Cortex of kidney (tissue), 1 donor: ENCODE measurements at places on chromosomes 1 and 21.

- DNase-seq, result no peak
Observed at GRCh38 chr1:28640766-28641165, 2.1 kb downstream of the TAF12 start.

- no peak for DNase-seq
Observed at GRCh38 chr1:118118873-118119463, 66.1 kb downstream of the SPAG17 start.

DNA sequence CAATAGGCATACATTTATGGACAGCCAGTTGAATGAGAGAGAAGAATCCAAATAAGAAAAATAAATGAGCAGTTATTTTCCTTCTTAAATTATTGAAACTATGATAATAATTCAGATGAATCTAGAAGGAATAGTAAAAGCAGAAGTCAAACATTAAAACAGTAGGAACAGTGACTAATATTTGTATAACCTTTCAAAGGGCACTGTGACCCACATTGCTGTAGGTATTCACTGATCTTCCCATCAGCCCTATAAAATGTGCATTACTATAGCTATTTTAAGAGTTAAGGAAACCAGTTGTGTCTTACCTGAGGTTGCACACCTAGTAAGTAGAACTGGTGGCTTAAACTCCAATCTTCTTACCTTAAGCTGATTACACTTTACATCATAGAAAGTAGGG lies 102.8 kb upstream of the ARTN start:
- DNase-seq, result no peak

DNA sequence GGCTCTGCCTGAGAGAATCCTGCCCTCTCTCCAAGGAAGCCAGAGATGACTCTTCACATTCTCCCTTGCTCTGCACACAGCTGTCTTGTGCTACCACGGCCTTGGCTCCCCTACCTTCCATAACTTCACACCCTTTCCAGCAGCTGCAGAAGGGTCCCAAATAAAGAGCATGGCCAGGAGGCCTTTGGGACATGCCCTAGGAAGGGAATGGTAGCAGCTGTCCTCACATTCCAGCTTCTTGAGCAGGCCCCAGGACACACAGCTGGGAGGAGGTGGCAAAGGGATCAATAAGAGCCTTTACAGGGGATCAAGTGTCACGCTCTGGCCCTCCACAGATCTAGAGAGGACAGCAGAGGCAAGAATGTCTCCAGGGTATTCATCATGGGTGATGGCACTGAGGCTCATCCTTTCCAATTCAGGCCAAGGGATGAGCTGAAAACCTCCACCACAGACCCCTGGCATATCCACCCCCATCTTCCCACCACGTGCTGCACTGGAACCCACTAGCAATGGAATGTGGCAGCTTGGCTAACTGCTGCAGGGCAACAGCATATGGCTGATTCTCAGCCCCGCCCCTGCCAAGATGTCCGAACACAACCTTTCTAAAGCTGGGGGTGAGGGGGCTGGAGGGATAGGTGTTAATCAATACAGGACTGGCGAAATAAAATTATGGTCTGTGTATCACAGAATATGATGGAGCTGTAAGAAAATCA lies 17.8 kb upstream of the RAB29 start:
- DNase-seq, result no peak

- DNase-seq, result no peak
Observed at GRCh38 chr1:231690059-231690458, 63.5 kb downstream of the DISC1 start.

- no peak for DNase-seq
Observed at GRCh38 chr21:39946199-39946598, 79.0 kb downstream of the PCP4 start.

- no peak for DNase-seq
Observed at GRCh38 chr1:11143907-11144306, 44.2 kb upstream of the EXOSC10 start.

GRCh38 chr1:64060611-64061302 lies 142.7 kb upstream of the UBE2U start:
- no peak for DNase-seq

DNA sequence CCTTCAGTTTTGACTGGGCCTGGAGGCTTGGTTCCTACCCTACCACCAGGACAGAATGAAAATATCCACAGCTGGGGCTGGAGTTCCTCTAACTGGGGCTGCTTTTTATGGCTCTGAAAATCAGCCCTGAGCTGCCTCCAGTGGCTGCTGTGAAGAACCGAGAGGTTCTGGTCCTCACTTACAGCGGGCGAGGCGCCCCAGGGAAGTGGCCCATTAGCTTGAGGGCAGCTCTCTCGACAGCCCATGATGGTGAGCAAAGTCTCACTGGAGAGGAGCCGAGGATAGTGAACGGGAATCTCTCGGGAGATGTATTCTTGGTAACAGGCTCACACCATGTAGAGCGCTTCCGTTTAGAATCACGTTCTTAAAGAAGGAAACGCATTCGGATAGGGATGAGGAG lies 459.7 kb downstream of the KIF26B start:
- no peak for DNase-seq

- no peak for DNase-seq
Observed at GRCh38 chr1:22832414-22832786, 121.8 kb downstream of the EPHB2 start.

DNA sequence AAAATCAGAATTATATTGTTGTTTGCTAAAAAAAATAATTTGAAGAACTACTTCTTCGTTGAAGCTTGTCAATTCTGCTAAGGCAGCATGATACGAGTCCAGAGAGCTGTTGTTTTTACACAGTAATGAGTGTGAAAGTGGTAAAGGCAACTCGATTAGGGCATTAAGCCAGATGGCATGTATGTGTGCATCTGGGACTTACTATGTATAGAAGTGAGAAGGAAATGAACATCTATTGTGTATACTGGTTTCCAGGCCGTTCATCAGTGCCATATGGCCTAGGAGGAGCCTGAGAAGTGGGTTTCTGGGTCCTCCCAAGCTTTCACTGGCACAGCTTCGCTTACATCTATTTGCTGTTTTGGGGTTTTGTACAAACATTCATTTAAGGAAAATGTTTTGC lies 5.7 kb downstream of the CTPS1 start:
- DNase-seq, result no peak

DNA sequence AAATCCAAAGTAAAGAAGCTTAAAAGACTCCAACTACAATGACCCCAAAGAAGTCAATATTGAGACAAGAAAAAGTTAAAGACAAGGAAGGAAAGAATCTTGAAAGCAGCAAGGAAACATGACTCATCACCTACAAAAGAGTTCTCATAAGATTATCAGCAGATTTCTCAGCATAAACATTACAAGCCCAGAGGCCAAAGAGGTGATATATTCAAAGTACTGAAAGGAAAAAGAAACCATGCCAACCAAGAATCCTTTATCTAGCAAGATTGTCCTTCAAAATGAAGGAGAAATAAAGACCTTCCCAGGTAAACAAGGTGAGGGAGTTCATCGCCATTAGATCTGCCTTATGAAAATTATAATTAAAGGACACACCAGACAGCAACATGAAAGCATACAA lies 49.8 kb downstream of the CSMD2 start:
- no peak for DNase-seq

GRCh38 chr1:38527373-38527966 lies 332.1 kb downstream of the RRAGC start:
- DNase-seq, result no peak

DNA sequence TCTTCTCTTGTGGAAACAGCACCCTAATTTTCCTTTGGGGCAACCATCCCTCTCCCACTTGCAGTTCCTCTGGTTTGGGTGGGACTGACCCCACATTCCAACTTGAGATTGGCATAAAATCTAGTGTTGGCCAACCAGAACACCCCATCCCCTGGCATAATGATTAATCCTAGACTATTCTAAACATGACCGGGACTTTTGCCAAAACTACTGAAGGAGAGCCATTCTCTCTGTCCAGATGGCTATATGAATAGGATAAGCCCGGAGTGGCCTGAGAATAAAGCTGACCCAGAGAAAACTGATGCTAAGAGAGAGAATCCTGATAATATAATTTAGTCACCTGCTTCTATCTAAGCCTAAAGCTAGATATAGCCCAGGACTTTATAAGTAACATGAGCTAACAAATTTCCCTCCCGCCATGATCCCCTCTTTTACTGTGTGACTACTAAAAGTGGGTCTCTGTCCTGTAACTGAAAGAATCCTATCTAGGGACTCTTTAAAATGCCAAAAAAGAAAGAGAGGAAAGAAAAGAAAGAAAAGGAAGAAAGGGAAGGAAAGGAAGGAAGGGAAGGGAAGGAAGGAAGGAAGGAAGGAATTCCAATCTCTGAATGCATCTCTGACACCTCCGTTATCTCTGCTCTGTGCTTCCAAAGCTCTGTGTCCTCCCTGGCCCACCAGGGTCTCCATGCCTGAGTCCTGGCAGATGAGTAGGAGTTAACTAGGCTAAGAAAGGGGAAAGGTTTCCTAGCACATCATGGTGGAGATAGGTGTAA lies 28.0 kb upstream of the NRDC start:
- DNase-seq, result no peak

DNA sequence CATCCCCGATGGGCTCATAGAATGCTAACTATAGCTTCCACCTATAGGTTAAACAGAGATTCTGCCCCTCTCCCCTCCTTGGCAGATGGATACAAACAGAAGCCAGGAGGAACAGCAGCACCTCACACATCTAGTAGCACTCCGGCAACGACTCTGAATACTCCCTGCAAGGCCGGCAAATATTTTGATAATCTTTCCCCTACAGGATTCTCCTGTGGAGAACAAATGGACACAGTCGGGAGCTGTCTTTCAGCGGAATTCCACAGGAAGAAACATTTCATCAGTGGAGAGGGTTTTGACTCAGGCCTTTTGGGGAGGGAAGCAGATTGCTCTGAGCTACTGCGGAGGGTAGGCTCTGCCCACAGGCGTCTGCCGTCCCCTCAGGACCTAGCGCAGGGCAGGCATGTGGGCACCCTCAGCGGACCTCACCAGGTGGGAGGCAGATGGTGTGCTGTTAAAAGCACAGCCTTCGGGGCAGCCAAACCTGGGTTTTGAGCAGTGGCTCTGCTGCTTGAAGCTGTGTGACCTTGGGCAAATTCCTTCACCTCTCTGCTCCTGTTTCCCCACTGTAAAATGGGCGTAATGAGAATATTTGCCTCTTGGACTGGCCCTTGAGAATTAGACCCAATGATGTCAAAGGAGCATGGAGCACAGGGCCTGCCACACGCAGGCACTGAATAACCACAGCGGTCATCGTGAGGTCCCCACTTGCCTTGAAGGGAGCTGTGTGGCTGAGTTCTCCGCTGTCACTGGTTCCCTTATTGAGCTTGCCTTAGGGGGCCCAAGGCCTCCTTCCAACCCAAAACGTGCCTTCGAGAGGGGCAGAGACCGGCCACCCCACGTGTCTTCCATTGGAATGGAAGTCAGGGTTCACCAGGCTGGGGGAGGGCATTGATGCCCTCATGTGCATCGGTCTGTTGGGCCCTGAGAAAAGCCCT lies 19.2 kb upstream of the BCAR3 start:
- no peak for DNase-seq

- DNase-seq, result no peak
Observed at GRCh38 chr1:8082945-8083344, 56.8 kb upstream of the ERRFI1 start.

GRCh38 chr1:91696321-91696720 lies 189.6 kb downstream of the TGFBR3 start:
- DNase-seq, result no peak

- DNase-seq, result no peak
Observed at GRCh38 chr1:218604217-218604616, 259.1 kb downstream of the TGFB2 start.

- no peak for DNase-seq
Observed at GRCh38 chr1:187409341-187409740, 580.6 kb downstream of the PLA2G4A start.

GRCh38 chr1:62082456-62083363 lies 111.9 kb upstream of the L1TD1 start:
- no peak for DNase-seq

DNA sequence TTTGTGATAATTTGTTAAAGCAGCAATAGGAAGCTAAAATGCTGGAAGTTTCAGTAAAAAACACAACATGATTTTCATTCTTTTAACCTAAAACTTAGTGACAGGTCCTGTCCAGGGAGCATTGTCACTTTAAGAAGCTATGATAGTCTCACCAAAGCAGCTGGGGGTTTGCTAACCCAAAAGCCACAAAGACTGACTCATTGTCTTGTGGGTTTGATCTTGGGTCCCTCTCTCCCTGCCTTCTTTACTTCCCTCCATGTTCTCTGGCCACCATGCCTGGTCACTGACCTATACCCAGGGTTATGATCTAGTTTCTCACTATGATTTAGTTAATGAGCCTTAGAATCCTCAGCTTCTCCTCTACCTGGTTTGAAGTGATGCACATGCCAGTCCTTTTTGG lies 213.5 kb upstream of the PTGFR start:
- DNase-seq, result no peak

GRCh38 chr1:60972841-60973364 lies 109.5 kb upstream of the NFIA start:
- DNase-seq, result no peak

DNA sequence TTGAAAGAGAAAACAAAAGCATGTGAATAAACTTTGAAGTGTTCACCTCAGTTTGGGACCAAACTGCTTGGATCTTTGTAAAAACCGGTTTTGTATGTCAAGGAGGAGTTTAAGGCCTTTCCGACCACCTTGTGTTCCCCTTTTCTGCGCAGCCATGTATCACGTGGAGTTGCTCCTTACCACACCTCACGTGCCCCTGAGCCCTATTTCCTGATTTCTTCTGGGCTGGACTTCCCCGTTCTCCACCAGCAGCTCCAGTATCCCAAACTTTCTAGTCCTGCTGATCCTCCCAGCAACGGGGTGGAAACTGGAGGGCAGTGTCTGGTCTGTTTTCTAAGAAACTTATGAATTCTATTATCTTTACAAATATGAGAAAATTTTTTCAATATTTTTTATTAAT lies 1.6 kb upstream of the SH3D21 start:
- no peak for DNase-seq

GRCh38 chr21:42460391-42461184 lies 35.4 kb downstream of the RSPH1 start:
- no peak for DNase-seq

- no peak for DNase-seq
Observed at GRCh38 chr1:14925336-14926136, 228.0 kb upstream of the TMEM51 start.

DNA sequence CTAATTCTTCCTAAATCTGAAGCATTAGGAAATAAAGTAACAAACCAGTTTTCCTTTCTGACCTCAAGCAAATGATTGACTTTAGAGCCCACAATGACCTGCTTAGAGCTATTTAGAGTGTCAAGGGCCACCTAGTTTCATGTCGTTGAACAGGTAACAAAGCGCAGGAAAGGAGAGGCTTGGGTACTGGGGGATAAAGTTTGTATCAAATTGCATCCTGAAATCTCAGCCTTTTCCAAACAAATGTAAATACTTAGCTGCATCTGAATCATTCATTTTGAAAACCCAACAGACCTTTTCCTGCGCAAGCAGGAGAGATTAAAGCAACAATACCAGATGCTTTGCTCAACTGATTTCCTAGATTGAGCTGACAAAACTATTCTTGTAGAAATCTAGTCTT lies 121.2 kb downstream of the NRIP1 start:
- DNase-seq, result no peak

- no peak for DNase-seq
Observed at GRCh38 chr21:44653123-44653522, 1.3 kb downstream of the KRTAP12-4 start.

DNA sequence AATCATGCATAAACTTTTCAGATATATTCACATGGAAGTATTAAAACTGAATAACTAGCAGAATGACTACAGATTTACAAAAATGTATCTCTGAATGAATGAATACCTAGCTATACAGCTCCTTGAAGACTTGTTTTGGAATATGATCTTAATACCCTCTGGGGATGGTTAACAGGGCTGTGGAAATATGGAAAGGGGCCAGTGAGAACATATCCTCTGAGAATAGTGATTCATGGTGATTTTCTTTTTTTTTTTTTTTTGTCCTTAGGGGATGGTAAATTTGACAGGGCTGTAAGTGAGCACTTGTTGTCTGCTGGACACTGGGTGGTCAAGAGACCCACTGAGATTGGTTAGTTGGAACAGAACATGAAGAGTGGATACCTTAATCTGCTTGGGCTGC lies 80.7 kb upstream of the HP1BP3 start:
- no peak for DNase-seq
